ENCODE measurements at places on chromosomes 5 and 9. TPM values are rescaled to one million over a fixed set of nuclear protein-coding genes. Genes with fewer than 3 reads are reported as not detected.

- no peaks in the 10 kb centered on the region for H3K27me3 ChIP-seq
- H3K4me3 ChIP-seq: no peak overlapping the region
- no peak overlapping the region for H3K27ac ChIP-seq
- no peaks in the 10 kb centered on the region for H3K36me3 ChIP-seq
Observed at GRCh38 chr5:119402081-119402480, 46.3 kb downstream of the TNFAIP8 start.

GRCh38 chr5:151014680-151015343, 5.6 kb upstream of the GPX3 start:
- peaks cover 4% of the 10 kb centered on the region for H3K4me1 ChIP-seq
- H3K27ac ChIP-seq: peak overlapping the region; percentile 63
- DNase-seq: peak; percentile 34

- H3K4me3 ChIP-seq: no peak overlapping the region
- H3K4me1 ChIP-seq: no peaks in the 10 kb centered on the region
- H3K27me3 ChIP-seq: no peaks in the 10 kb centered on the region
- no peaks in the 10 kb centered on the region for H3K36me3 ChIP-seq
- no peak overlapping the region for H3K27ac ChIP-seq
Observed at GRCh38 chr5:33537240-33537639, 96.5 kb downstream of the TARS1 start.

DNA sequence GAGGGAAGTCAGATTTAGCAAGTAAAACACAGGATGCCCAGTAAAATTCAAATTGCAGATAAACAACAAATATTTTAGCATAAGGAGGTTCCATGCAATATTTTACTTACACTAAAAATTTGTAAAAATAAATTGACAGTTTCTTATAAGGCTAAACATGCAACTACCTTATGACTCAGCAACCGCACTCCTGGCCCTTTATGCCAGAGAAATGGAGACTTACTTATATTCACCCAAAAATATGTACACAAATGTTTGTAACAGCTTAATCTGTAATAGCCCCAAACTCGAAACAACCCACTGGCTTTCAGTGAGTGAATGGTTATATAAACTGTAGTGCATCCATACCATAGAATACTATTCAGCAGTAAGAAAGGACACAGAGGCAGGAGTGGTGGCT, 28.6 kb upstream of the TRIM14 start:
- H3K4me3 ChIP-seq: no peak overlapping the region
- H3K27me3 ChIP-seq: no peaks in the 10 kb centered on the region
- no peaks in the 10 kb centered on the region for H3K36me3 ChIP-seq
- H3K4me1 ChIP-seq: no peaks in the 10 kb centered on the region

GRCh38 chr5:10586008-10586407, 22.1 kb downstream of the ANKRD33B start:
- peaks cover 20% of the 10 kb centered on the region for H3K4me1 ChIP-seq
- no peaks in the 10 kb centered on the region for H3K27me3 ChIP-seq
- H3K27ac ChIP-seq: no peak overlapping the region
- H3K36me3 ChIP-seq: no peaks in the 10 kb centered on the region

GRCh38 chr5:35409361-35409760, 179.1 kb upstream of the PRLR start:
- no peaks in the 10 kb centered on the region for H3K4me1 ChIP-seq
- H3K27me3 ChIP-seq: no peaks in the 10 kb centered on the region
- no peak overlapping the region for H3K4me3 ChIP-seq

DNA sequence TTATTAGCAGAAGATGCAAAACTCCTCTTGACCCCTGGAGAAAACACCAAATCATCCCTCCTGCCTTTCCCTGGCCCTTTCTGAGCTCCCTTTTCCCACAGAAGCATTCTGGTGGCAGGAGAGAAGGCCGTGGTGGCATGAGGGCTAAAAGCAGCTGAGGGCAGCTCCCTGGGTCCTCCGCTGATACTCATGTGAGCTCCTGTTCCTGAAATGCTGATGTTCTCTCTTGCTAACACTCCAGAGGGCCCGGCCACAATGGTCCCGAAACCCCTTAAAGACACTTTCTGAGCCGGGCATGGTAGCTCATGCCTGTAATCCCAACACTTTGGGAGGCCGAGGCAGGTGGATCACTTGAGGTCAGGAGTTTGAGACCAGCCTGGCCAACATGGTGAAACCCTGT, 183.1 kb downstream of the HSPA4 start:
- H3K27me3 ChIP-seq: no peaks in the 10 kb centered on the region
- H3K4me1 ChIP-seq: no peaks in the 10 kb centered on the region
- no peaks in the 10 kb centered on the region for H3K36me3 ChIP-seq
- H3K27ac ChIP-seq: no peak overlapping the region
- H3K4me3 ChIP-seq: no peak overlapping the region

DNA sequence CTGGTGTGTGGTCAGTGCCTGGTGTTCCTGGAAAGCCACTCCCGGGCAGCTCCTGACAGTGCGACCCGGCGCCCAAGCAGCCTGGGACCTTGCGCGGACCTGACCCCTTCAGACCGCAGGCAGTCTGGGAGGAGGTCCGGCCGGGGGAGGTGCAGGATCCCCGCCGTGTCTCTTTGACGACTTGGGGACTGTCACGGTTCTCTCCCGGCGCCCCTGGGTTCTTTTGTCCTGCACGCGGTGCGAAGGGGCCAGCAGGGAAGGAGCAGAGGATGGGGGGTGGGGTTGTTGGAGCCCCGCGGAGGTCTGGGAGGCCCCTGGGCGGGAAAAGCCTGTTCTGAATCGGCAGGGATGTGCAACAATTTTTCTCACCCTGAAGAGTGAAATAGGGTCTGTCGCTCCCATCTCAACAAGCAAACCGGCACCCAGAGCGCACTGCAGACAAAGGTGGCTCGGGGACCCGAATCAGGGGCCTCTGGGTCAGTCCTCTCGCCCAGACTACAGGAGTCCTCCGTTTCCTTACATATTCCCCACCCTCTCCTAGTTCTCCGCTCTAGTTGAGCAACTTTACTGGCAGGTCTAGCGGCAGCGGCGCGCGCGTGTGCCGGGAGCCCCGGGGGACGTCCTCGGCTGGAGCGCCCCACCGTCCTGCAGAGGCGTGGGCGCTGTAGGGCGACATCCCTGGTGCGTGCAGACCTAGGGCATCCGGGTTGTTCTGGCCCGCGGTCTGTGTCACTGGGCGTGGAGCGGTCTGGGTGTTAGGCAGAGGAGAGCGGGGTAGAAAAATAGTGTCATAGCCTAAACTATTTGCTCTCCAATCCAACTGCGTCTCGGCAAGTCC, 1.2 kb downstream of the VCAN start:
- peak; percentile 18 for DNase-seq
- peak overlapping the region; percentile 50 for H3K4me3 ChIP-seq
- H3K27me3 ChIP-seq: peaks cover 50% of the 10 kb centered on the region
- H3K27ac ChIP-seq: peak overlapping the region; percentile 49
- peaks cover 35% of the 10 kb centered on the region for H3K4me1 ChIP-seq

GRCh38 chr9:37005517-37006140, 28.4 kb downstream of the PAX5 start:
- H3K4me3 ChIP-seq: no peak overlapping the region
- H3K4me1 ChIP-seq: no peaks in the 10 kb centered on the region
- H3K27me3 ChIP-seq: peaks cover 50% of the 10 kb centered on the region
- no peak for DNase-seq
- no peak overlapping the region for H3K27ac ChIP-seq

GRCh38 chr5:93532370-93532769, 48.6 kb downstream of the NR2F1-AS1 start:
- no peaks in the 10 kb centered on the region for H3K27me3 ChIP-seq
- H3K4me1 ChIP-seq: peaks cover 6% of the 10 kb centered on the region
- no peaks in the 10 kb centered on the region for H3K36me3 ChIP-seq
- no peak overlapping the region for H3K4me3 ChIP-seq
- no peak overlapping the region for H3K27ac ChIP-seq
- peak; percentile 66 for DNase-seq

DNA sequence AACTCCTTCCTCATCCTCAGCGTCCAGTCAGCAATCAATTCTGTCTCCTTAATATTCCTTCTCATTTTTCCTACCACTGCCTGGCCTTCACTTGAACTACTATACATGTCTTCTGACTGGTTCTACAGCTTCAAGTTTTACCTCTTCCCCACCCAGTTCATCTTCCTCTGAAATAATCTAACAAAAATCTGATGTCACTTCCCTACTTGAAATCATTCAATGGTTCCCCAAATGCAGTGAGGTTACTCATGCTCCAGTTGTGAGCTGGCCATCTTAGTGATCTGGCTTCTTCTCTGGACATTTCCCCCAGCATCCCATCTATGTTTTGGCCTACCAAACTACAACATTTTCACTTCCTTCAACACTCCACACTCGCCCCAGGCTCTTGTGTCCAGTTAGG, 14.9 kb upstream of the TMEM267 start:
- no peaks in the 10 kb centered on the region for H3K36me3 ChIP-seq
- no peak overlapping the region for H3K4me3 ChIP-seq
- no peaks in the 10 kb centered on the region for H3K27me3 ChIP-seq
- H3K4me1 ChIP-seq: no peaks in the 10 kb centered on the region
- no peak for DNase-seq

DNA sequence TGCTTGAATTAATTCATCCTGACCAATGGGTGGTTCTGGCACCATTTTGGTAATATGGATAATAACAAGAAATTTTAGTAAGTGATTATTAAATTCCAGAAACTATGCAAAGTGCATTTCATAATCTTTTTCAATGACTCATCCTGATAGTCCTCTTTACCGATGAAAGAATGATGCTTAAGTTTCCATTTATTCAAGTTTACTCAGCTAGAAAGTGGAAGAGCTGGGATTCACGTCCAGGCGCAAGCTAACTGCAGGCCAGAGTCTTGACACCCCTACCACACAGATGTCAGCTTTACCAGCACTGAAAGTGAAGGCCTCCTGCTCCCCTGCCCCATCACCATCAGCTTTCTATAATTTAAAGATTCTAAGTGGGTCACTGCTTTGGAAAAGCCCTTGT, 493.5 kb upstream of the WWC1 start:
- no peak overlapping the region for H3K4me3 ChIP-seq
- no peak overlapping the region for H3K27ac ChIP-seq
- no peaks in the 10 kb centered on the region for H3K4me1 ChIP-seq
- H3K36me3 ChIP-seq: no peaks in the 10 kb centered on the region

DNA sequence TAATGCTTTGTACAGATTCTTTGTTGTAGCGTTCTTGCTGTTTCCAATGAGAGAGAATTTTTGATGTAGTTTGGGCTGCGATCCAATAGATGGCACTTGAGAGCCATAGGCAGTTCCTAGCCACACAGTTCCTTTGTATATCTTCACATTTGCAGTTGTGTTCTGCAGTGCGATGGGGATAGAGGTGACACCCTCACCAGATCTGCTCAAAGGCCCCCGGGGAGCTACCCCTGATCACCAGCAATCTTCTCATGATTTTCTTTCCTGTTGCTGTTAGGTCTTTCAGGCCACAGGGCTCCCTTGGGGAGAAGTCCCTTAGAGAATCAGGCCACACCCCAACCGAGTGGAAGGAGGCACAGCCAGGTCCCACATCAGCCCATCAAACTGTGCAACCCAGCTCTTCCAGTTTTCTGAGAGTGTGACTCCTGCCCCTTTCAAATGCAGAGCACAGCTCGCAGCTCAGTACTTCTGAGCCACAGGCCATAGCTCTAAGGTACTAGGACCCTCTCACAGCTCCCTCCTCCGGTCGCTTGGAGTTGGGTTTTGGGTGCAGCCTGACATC, 353.7 kb downstream of the SLCO4C1 start:
- H3K27ac ChIP-seq: no peak overlapping the region
- no peak for DNase-seq
- H3K36me3 ChIP-seq: no peaks in the 10 kb centered on the region
- no peaks in the 10 kb centered on the region for H3K27me3 ChIP-seq
- H3K4me1 ChIP-seq: no peaks in the 10 kb centered on the region

DNA sequence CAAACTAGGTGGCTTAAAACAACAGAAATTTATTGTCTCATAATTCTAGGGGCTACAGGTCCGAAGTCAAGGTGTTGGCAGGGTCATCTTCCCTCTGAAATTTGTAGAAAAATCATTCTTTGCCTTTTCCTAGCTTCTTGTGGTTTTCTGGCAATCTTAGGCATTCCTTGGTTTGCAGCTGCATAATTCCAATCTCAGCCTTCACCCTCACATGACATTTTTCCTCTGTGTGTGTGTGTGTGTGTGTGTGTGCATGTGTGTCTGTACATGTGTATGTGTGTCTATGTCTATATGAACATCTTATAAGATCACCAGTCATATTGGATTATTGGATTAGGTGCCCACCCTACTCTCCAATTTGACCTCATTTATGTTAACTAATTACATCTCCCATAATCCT, 330.6 kb downstream of the CHSY3 start:
- no peaks in the 10 kb centered on the region for H3K27me3 ChIP-seq
- H3K27ac ChIP-seq: no peak overlapping the region
- H3K4me1 ChIP-seq: no peaks in the 10 kb centered on the region
- no peak overlapping the region for H3K4me3 ChIP-seq
- no peaks in the 10 kb centered on the region for H3K36me3 ChIP-seq

DNA sequence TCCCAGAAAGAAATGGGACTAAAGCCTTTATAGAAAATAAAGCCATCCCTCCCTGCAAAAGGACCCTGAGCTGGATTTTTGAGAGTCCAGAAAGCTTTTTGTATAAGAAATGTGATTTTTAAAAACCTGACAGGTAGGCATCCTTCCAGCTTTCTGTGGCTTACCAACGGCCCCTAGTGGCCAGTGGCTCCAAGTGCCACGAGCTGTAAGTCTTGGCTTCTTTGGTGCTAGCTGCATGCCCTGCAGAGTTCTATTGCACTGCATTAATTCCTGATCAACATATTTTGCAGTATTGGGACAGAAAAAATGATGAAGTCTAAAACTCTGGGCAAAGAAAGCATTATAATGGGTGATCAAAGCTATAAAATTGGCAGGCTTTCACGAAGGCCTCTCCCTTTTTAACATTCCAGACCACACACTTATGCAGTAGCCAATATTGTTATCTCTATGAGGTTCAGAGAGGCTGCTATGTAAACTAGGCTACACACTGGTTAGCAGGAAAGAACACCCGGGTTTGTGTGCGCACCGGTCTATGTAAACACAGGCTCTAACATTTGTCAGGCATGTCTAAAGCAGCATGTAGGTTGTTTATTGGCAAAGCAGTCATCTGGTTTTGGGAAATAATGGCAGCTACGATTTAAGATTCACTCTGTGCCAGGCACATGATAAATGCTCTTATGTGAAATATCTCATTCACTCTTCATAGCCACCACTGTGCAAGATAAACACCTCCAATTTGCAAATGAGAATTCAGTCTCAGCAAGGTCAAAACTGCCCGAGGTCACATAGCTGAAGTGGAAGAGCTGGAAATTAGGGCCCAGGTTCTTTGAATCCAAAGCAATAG, 55.2 kb downstream of the NMUR2 start:
- no peak overlapping the region for H3K4me3 ChIP-seq
- H3K27ac ChIP-seq: no peak overlapping the region
- DNase-seq: no peak
- H3K36me3 ChIP-seq: no peaks in the 10 kb centered on the region

- H3K27ac ChIP-seq: no peak overlapping the region
- H3K4me3 ChIP-seq: no peak overlapping the region
- H3K27me3 ChIP-seq: no peaks in the 10 kb centered on the region
- no peak for DNase-seq
Observed at GRCh38 chr5:24163091-24163490, 481.7 kb downstream of the CDH10 start.

- H3K4me1 ChIP-seq: peaks cover 41% of the 10 kb centered on the region
- H3K27me3 ChIP-seq: no peaks in the 10 kb centered on the region
- H3K36me3 ChIP-seq: no peaks in the 10 kb centered on the region
- peak; percentile 47 for DNase-seq
- peak overlapping the region; percentile 51 for H3K27ac ChIP-seq
Observed at GRCh38 chr9:127199001-127199791, 65.4 kb upstream of the GARNL3 start.

The ANKRD34B gene
- not detected for total RNA-seq

The CDO1 gene
- total RNA-seq: 28.4 TPM

The WHRN gene
- not detected for total RNA-seq

The KYAT1 gene
- 4.7 TPM for total RNA-seq

The ACOT12 gene
- 0.53 TPM for total RNA-seq

The SCGB3A1 gene
- not detected for total RNA-seq

Measured in gastrocnemius medialis (tissue), 4 donors.